ENCODE measurements at places on chromosomes 7 and 10.

DNA sequence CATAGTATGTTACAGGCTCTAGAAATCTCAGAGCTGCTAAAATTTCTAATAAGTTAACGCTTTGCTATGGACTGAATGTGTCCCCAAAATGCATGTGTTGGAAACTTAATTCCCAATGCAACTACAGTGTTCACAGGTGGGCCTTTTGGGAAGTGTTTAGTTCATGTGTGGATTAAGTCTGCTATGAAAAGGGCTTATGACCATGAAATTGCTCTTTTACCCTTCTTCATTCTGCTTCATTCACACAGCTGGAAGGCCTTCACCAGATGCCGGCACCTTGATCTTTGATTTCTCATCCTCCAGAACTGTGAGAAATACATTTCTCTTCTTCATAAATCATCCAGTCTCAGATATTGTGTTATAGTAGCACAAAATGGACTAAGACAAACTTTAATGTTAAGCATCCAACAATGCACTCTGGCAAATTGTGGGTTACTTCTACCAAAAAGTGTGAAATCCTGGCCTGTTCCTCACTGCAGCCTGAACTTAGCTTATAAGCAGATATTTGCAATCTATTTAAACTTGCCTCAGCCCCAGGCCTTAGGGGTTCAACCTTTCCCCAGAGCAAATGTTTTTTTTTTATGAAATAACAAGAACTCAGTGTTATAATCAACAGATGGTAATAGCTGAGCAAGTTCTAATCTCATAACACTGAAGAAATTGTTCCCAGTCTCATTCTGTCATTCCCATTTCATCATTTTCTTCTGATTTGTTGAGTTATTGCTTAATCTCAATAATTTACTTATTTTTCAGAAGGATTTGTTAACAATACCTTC lies 523.6 kb downstream of the KIF20B start:
- no peak for DNase-seq

DNA sequence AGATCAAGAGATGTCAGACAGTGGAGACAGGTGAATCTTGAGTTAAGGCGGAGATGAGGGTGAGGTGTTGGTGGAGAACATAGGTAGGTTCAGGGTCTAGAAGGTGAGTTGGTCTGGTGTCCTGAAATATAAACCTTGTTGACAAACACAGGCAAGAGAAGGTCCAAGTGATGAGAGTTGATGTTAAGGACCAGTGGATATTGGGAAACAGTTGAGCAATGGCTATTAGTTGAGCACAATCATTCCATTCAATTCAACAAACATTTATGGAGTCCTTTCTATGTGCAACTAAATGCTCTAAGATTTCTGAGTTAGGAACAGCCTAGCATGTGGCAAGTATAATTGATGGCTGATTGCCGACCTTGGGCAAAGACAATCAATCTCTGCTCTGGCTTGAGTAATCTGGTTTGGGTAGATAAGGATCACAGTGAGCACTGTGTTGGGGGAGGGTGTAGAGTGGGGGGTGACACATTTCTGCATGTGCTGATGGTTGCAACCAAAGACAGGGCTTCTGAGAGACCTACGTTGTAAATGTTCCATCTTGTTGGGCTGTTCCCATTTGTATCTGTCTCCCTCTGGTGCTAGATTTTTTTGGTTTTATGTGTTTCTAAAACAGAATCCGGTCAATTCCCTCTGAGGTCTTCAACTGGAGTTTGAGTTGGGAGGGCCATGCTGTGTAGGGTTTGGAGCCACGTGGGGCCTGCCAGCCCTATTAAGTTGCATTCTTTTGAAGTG lies 201.1 kb downstream of the BAMBI start:
- no peak for DNase-seq

GRCh38 chr7:102306916-102307677 lies 20.4 kb downstream of the SH2B2 start:
- DNase-seq, result no peak

- DNase-seq, result no peak
Measured at GRCh38 chr7:17870406-17870805, 69.9 kb downstream of the SNX13 start.

DNA sequence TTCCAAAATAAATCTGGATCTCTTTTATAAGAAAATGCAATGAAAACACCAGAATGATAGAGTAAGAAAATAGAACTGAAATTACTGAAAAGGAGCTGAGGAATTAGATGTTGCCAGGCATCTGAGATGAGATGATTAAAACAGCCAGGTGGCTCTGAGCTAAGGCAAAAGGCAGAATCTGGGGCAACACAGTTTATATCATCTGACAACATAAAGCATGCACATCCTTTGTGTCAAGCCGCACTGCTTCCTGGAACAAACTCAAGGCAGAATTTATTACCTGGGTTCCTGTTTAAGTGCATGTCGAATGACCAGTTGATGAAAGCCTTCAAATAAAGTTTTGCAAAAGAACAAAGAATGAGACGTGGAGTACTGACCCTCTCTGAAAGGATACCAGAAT lies 247.0 kb downstream of the SNX10 start:
- DNase-seq, result no peak

- no peak for DNase-seq
Measured at GRCh38 chr7:132780822-132781221, 204.6 kb upstream of the PLXNA4 start.

All from stimulated activated CD4-positive, alpha-beta T cell treated with anti-CD3 and anti-CD28 coated beads, Interleukin-1b, Interleukin-23, amount 100 ng/mL, for 1 hour (primary cell).